ENCODE measurements at places on chromosomes 7 and 10. TPM values are rescaled to one million over a fixed set of nuclear protein-coding genes. Genes with fewer than 3 reads are reported as not detected.

The AGAP3 gene
- 45.3 TPM for total RNA-seq

The TMEM26 gene
- total RNA-seq = not detected

The ACSL5 gene
- total RNA-seq = 0.17 TPM

The CTTNBP2 gene
- total RNA-seq = 3.2 TPM

The PLA2G12B gene
- total RNA-seq = not detected

The SLC26A5 gene
- total RNA-seq = not detected

The SLC39A12 gene
- total RNA-seq = not detected

The SLC26A3 gene
- not detected for total RNA-seq

The TAC1 gene
- not detected for total RNA-seq

The ACSM6 gene
- not detected for total RNA-seq

The NACAD gene
- total RNA-seq = 0.08 TPM

The CDHR1 gene
- not detected for total RNA-seq

The CYP17A1 gene
- total RNA-seq = not detected

The OIT3 gene
- not detected for total RNA-seq

The GDF2 gene
- not detected for total RNA-seq

The GLI3 gene
- 4.2 TPM for total RNA-seq

The CXCL12 gene
- not detected for total RNA-seq

The CCDC172 gene
- total RNA-seq = not detected

The RAPGEF5 gene
- total RNA-seq = 0.84 TPM

The AFAP1L2 gene
- total RNA-seq = 1.2 TPM

The C10orf95 gene
- total RNA-seq = 0.37 TPM

The GPR22 gene
- not detected for total RNA-seq

The FOXK1 gene
- total RNA-seq = 14.3 TPM

The CDH23 gene
- total RNA-seq = not detected

The ADGRA1 gene
- total RNA-seq = not detected

The LIPN gene
- not detected for total RNA-seq

The HOXA5 gene
- 1.9 TPM for total RNA-seq

The LRIT1 gene
- total RNA-seq = not detected

The KBTBD2 gene
- total RNA-seq = 32.9 TPM

The CALY gene
- not detected for total RNA-seq

The TMEM184A gene
- total RNA-seq = 1.5 TPM

The LRRC4 gene
- not detected for total RNA-seq

The GNGT1 gene
- total RNA-seq = not detected

The CNPY4 gene
- 11.8 TPM for total RNA-seq

The ANXA8 gene
- 0.88 TPM for total RNA-seq

The SMKR1 gene
- total RNA-seq = 0.40 TPM

The CD36 gene
- total RNA-seq = not detected

The CPN1 gene
- not detected for total RNA-seq

The GALNT17 gene
- not detected for total RNA-seq

The ANKRD7 gene
- 0.74 TPM for total RNA-seq

The EGR2 gene
- total RNA-seq = not detected

The C7orf57 gene
- total RNA-seq = 1.2 TPM

The CTAGE15 gene
- total RNA-seq = not detected

The ARHGEF35 gene
- not detected for total RNA-seq

The GPAM gene
- total RNA-seq = 6.5 TPM

The KCNMA1 gene
- 139 TPM for total RNA-seq

The MEPCE gene
- total RNA-seq = 86.6 TPM

The SORBS1 gene
- 0.50 TPM for total RNA-seq

The CUBN gene
- total RNA-seq = 0.90 TPM

The BHLHA15 gene
- not detected for total RNA-seq

The LAMB1 gene
- total RNA-seq = 53.6 TPM

The WASHC2A gene
- 21.1 TPM for total RNA-seq
